Kidney (tissue), 22 donors: ENCODE measurements at places on chromosomes 11 and 22. TPM values are rescaled to one million over a fixed set of nuclear protein-coding genes. Genes with fewer than 3 reads are reported as not detected.
A peak's percentile ranks its signal among the peaks of the same experiment; 100 is the strongest.

GRCh38 chr11:84800755-84801346, 826.3 kb downstream of the DLG2 start:
- no peaks in the 10 kb centered on the region for H3K4me1 ChIP-seq
- DNase-seq: peak; percentile 37
- H3K4me3 ChIP-seq: no peak overlapping the region
- no peaks in the 10 kb centered on the region for H3K27me3 ChIP-seq
- no peaks in the 10 kb centered on the region for H3K36me3 ChIP-seq
- H3K27ac ChIP-seq: no peak overlapping the region

DNA sequence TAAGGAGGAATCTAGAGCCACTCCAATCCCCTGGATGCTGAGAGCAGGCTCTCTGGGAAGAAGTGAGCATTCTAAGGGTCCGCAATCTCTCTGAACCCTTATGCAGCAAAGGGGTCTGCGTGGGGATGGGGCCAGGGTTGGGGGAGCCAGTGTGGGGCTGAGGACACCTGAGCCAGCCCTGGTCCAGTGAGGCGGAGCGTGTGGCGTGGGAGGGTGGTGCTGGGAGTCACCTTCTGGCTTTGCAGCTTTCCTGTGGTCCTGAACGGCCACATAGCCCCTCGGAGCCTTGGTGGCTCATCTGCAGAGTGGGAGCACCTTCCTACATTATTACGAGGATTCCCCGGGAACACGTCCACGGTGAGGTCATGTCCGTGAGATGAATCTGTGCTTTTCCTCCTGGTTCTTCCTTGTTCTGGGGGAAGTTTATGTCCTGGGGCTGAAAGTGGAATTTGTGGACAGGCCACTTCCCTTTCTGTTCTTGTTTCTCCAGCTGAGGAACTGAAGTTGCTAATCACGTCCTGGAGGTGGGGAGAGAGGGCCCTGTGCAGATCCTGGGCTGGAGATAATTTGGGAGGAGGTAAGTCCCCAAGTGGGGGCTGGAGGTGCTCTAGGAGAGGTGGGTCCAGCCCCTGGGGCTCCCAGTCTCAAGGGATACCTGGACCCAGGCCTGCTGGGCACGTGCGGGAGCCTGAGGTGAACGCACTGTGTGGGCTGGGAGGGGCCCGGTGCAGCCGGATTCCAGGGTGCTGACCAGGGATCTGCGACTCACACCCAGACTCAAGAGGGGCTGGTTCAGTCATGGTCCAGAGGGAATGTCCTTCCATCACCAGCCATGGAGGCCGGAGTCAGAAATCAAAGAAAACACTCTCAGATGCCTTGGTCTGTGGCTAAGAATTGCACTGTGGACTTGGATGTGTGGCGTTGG, 6.1 kb downstream of the MRGPRE start:
- no peaks in the 10 kb centered on the region for H3K36me3 ChIP-seq
- no peak overlapping the region for H3K27ac ChIP-seq
- H3K4me1 ChIP-seq: no peaks in the 10 kb centered on the region
- H3K27me3 ChIP-seq: no peaks in the 10 kb centered on the region

DNA sequence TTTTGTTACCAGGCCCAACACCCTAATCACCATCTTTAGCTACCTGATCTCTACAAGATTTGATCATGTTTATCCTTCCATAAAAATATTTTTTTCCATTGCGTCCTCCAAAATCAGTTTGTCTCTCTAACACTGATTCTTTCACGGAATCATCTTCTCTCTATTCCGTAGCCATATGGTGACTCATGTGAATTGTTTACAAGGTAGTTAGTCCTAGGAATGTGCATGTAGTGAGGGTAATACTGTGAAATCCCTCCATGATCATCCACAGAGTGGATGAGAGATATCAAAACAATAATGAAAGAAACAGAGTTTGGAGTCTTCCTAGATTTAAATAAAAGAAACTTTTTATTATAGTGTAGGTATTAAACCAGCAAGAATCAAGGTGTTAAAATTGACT, 230.2 kb downstream of the METTL15 start:
- H3K4me3 ChIP-seq: no peak overlapping the region
- H3K27ac ChIP-seq: no peak overlapping the region
- DNase-seq: no peak
- no peaks in the 10 kb centered on the region for H3K27me3 ChIP-seq
- no peaks in the 10 kb centered on the region for H3K36me3 ChIP-seq
- H3K4me1 ChIP-seq: no peaks in the 10 kb centered on the region

- peaks cover 24% of the 10 kb centered on the region for H3K36me3 ChIP-seq
- H3K4me1 ChIP-seq: no peaks in the 10 kb centered on the region
- no peak overlapping the region for H3K27ac ChIP-seq
- no peak for DNase-seq
Observed at GRCh38 chr22:42799461-42800405, 57.3 kb downstream of the ARFGAP3 start.

GRCh38 chr11:62921201-62921572, at the start of gene CHRM1:
Gene CHRM1, minus strand, starts transcription at chr11:62921363. Its CDS starts 10,263 bp downstream, at chr11:62911100.
- H3K36me3 ChIP-seq: no peaks in the 10 kb centered on the region
- H3K27me3 ChIP-seq: peaks cover 18% of the 10 kb centered on the region
- H3K27ac ChIP-seq: no peak within 1 kb of the TSS
- H3K4me1 ChIP-seq: no peaks in the 10 kb centered on the region

- no peak for DNase-seq
- H3K4me1 ChIP-seq: no peaks in the 10 kb centered on the region
- H3K27me3 ChIP-seq: no peaks in the 10 kb centered on the region
- H3K36me3 ChIP-seq: no peaks in the 10 kb centered on the region
- H3K27ac ChIP-seq: no peak overlapping the region
Observed at GRCh38 chr11:14812757-14813156, 79.3 kb downstream of the CYP2R1 start.

- H3K27me3 ChIP-seq: no peaks in the 10 kb centered on the region
- H3K4me3 ChIP-seq: no peak overlapping the region
- no peaks in the 10 kb centered on the region for H3K4me1 ChIP-seq
- no peak for DNase-seq
- H3K36me3 ChIP-seq: no peaks in the 10 kb centered on the region
Observed at GRCh38 chr22:48169227-48169626, 1406.8 kb downstream of the TBC1D22A start.

GRCh38 chr11:60164550-60165075, 18.3 kb downstream of the MS4A6A start:
- H3K4me1 ChIP-seq: no peaks in the 10 kb centered on the region
- DNase-seq: no peak
- H3K4me3 ChIP-seq: no peak overlapping the region
- no peak overlapping the region for H3K27ac ChIP-seq
- H3K27me3 ChIP-seq: no peaks in the 10 kb centered on the region
- H3K36me3 ChIP-seq: no peaks in the 10 kb centered on the region

The MTA2 gene
- 71.8 TPM for total RNA-seq

DNA sequence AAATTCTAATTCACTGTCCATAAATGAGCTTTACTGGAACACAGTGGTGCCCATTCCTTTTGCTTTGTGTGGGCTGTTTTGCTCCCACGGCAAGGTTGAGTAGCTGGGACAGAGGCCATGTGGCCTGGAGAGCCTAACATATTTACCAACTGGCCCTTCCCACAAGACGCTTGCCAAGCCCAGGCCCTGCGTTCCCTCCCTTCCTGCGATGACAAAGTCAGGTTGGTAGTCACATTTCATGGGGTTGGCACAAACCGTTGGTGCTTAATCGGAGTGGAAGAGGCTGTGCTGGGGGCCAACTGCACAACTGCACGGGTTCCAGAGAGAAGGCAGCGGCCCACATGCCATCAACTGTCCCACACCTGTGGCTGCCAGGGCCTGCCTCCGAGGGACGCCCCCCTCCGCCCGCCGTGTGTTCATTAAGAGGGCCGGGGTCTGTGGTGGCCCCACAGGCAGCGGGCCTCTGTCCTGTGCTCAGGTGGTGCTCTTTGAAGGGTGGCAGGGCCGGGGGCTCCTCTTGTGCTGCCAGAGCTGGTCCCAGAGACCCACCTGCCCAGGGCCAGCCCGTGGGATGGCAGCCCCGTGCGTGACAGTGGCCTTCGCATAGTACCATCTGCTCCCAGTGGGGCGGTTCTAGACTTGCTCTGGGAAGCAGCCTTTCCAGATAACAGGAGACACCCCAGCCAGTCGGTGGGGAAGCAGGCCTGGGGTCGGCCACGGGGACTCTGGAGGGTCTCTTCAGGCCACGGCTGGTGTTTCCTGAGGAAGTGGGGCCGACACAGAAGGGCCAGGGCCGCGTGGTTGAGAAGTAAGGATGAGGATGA, 81.5 kb upstream of the CLDN5 start:
- no peak overlapping the region for H3K27ac ChIP-seq
- H3K27me3 ChIP-seq: peaks cover 3% of the 10 kb centered on the region
- no peaks in the 10 kb centered on the region for H3K36me3 ChIP-seq
- H3K4me3 ChIP-seq: no peak overlapping the region
- H3K4me1 ChIP-seq: no peaks in the 10 kb centered on the region
- DNase-seq: no peak

The CALCA gene
- total RNA-seq: not detected

DNA sequence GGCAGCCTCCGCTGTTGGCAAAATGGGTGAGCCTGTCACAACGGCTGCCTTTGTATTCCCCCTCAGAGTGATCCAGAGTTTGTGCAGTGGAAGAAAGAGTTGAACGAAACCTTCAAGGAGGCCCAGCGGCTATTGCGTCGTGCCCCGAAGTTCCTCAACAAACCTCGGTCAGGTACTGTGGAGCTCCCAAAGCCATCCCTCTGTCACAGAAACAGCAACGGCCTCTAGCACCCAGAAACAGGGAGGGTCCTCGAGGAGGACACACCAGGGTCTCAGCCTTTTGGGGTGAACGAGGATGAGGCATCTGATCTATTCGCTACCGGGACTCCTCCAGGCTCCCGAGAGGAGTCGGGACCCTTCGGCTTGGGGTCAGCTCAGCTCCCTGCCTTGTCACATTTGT, 19.8 kb upstream of the MYO18B start:
- H3K27me3 ChIP-seq: no peaks in the 10 kb centered on the region
- H3K27ac ChIP-seq: no peak overlapping the region

DNA sequence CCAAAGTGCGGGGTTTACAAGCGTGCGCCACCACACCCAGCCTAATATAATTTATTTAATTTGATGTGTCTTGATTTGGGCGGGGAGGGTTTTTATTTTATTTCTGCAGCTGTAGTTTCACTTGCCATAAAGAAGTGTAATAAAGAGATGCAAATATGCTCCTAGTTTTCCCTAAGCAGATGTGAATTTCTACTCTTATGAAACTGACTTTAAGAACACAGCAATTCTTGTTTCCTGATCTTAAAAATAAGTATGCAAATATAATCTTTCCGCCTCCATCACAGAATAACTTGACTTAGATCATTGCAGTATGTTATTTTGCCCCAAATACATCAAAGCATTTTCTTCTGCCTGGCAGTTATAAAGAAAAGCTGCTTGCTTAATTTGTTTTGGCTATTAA, 4.4 kb downstream of the SPCS2 start:
- H3K4me1 ChIP-seq: peaks cover 12% of the 10 kb centered on the region
- no peak overlapping the region for H3K27ac ChIP-seq
- no peak for DNase-seq
- H3K4me3 ChIP-seq: no peak overlapping the region

DNA sequence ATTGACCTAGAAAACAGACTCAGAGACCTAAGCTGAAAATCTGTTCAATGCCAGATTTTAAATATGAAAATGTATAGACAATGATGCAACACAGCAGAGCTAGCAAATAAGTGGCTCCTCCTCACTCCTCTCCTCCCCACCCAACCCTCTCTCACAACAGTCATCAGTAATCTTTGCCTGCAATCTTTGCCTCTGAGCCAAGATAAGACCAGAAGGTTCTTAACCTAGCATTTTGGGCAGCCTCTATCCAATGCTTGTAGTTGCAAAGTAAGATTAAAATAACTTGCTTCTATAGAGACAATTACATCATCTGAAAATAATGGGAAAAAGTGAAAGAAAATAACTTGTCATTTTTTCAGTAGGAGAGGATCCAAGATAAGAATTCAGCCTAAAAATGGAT, 117.3 kb downstream of the PARVA start:
- no peaks in the 10 kb centered on the region for H3K4me1 ChIP-seq
- H3K27me3 ChIP-seq: no peaks in the 10 kb centered on the region
- H3K36me3 ChIP-seq: no peaks in the 10 kb centered on the region
- no peak for DNase-seq
- H3K4me3 ChIP-seq: no peak overlapping the region

The EXPH5 gene
- total RNA-seq: 9.5 TPM

GRCh38 chr11:60954421-60954820, 2.4 kb upstream of the SLC15A3 start:
- H3K36me3 ChIP-seq: no peaks in the 10 kb centered on the region
- H3K27ac ChIP-seq: no peak overlapping the region
- H3K4me3 ChIP-seq: no peak overlapping the region
- H3K4me1 ChIP-seq: no peaks in the 10 kb centered on the region

GRCh38 chr11:27348340-27348873, 14.6 kb downstream of the CCDC34 start:
- no peaks in the 10 kb centered on the region for H3K36me3 ChIP-seq
- no peak overlapping the region for H3K4me3 ChIP-seq
- H3K27ac ChIP-seq: no peak overlapping the region
- H3K27me3 ChIP-seq: no peaks in the 10 kb centered on the region

The SPI1 gene
- 39.8 TPM for total RNA-seq

DNA sequence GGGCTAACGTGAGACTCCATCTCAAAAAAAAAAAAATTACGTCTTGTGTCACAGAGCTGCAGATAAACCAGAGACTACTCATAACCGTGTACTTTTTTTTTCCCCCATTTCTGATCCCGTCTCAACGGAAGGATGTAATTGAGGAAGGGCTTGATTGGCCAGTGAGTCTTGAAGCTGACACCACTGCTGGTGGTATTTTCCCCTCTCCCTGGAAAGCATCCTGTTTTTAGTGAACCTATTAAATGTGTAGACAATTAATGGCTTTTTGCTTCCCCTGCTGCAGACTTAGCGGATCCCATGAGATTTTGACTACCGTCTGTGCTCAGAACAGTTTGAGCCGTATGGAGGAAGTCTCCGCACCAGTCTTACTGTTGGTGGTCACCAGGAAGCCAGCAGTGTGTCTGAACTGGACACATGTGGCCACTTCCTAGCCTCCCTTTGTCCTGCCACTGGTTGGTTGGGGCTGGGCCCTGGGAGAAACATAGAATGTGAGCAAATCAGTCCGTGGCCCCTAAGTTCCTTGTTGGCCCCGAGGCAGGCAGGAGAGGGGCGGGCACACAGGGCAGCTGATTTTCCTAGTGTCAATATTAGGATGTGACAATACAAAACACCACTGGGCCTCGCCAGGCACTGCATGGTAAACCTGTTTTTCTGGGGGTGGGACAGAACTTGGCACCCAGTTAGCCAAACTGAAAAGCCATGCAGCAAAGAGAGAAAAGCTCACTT, 3.1 kb downstream of the BIK start:
- H3K36me3 ChIP-seq: no peaks in the 10 kb centered on the region
- no peak overlapping the region for H3K27ac ChIP-seq
- H3K4me1 ChIP-seq: peaks cover 4% of the 10 kb centered on the region
- peaks cover 10% of the 10 kb centered on the region for H3K27me3 ChIP-seq
- DNase-seq: no peak

GRCh38 chr11:119155733-119156492, 7.1 kb downstream of the ABCG4 start:
- no peaks in the 10 kb centered on the region for H3K36me3 ChIP-seq
- no peaks in the 10 kb centered on the region for H3K4me1 ChIP-seq
- H3K27ac ChIP-seq: no peak overlapping the region
- H3K4me3 ChIP-seq: no peak overlapping the region

- H3K4me1 ChIP-seq: peaks cover 21% of the 10 kb centered on the region
- DNase-seq: no peak
- H3K4me3 ChIP-seq: no peak overlapping the region
- no peaks in the 10 kb centered on the region for H3K27me3 ChIP-seq
Observed at GRCh38 chr22:40212121-40212520, 34.4 kb downstream of the TNRC6B start.

- H3K4me1 ChIP-seq: no peaks in the 10 kb centered on the region
- no peaks in the 10 kb centered on the region for H3K36me3 ChIP-seq
- H3K27me3 ChIP-seq: no peaks in the 10 kb centered on the region
- no peak for DNase-seq
Observed at GRCh38 chr22:49345896-49346295, 481.8 kb downstream of the BRD1 start.

The LBHD1 gene
- 7.9 TPM for total RNA-seq

- H3K4me1 ChIP-seq: no peaks in the 10 kb centered on the region
- no peak overlapping the region for H3K4me3 ChIP-seq
- no peaks in the 10 kb centered on the region for H3K36me3 ChIP-seq
Observed at GRCh38 chr11:34235189-34235588, 122.6 kb downstream of the ABTB2 start.
